Ovary (tissue), 10 donors: ENCODE measurements at places on chromosomes 12 and 14. TPM values are rescaled to one million over a fixed set of nuclear protein-coding genes. Genes with fewer than 3 reads are reported as not detected.

GRCh38 chr12:94730847-94731246 lies 80.5 kb upstream of the TMCC3 start:
- no peaks in the 10 kb centered on the region for H3K36me3 ChIP-seq
- H3K4me1 ChIP-seq: peaks cover 2% of the 10 kb centered on the region
- no peak overlapping the region for H3K27ac ChIP-seq
- DNase-seq: no peak
- no peaks in the 10 kb centered on the region for H3K27me3 ChIP-seq

The TNS2 gene
- total RNA-seq: 88.7 TPM

DNA sequence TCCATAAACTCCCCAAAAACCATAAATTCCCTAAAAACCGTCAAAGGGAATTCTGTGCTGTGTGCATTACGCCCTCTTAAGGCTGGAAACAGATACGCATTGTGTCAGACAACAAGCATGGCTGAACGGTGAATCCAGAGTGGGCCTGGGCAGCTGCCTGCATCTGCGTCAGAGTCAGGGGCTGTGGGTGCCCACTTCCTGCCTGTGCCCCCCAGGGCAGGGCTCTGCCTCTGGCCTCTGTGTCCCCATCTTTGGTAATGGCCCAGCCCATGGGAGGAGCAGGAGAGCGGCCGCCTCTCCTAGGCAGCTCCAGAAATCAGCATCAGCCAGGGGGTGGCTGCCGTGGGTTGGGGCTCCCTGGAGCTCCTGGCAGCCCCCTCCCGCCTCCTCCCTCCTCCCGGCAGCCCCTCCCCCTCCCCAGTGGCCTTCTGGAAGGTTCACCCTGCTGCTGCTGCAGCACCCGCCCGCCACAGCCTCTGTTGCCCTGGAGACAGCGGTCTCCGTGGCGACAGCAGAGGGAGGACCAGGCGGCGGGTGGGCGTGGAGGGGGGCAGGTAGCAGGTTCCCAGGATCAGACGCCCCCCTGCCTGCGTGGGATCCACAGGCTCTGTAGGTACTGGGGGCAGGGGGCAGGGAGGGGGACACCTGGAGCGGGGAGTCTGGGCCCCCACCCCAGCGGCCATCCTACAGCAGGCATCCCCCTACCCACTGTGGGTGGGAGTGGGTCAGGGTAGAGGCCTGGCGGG lies 5.9 kb downstream of the MMP17 start:
- no peak overlapping the region for H3K27ac ChIP-seq
- no peak overlapping the region for H3K4me3 ChIP-seq
- H3K4me1 ChIP-seq: peaks cover 5% of the 10 kb centered on the region
- no peaks in the 10 kb centered on the region for H3K36me3 ChIP-seq
- H3K27me3 ChIP-seq: no peaks in the 10 kb centered on the region
- DNase-seq: no peak

- no peaks in the 10 kb centered on the region for H3K36me3 ChIP-seq
- no peak overlapping the region for H3K4me3 ChIP-seq
- no peaks in the 10 kb centered on the region for H3K27me3 ChIP-seq
- no peak overlapping the region for H3K27ac ChIP-seq
Observed at GRCh38 chr14:69002069-69002468, 23.0 kb upstream of the ACTN1 start.

The OR4E2 gene
- not detected for total RNA-seq

GRCh38 chr14:79451601-79452000 lies 759.7 kb downstream of the DIO2 start:
- H3K4me3 ChIP-seq: no peak overlapping the region
- H3K27me3 ChIP-seq: no peaks in the 10 kb centered on the region
- H3K36me3 ChIP-seq: no peaks in the 10 kb centered on the region
